Glutamatergic neuron (in vitro differentiated cells): ENCODE measurements at places on chromosomes 5 and 9. TPM values are rescaled to one million over a fixed set of nuclear protein-coding genes. Genes with fewer than 3 reads are reported as not detected.
A peak's percentile ranks its signal among the peaks of the same experiment; 100 is the strongest.

The SPACA9 gene
- total RNA-seq = 5.0 TPM

DNA sequence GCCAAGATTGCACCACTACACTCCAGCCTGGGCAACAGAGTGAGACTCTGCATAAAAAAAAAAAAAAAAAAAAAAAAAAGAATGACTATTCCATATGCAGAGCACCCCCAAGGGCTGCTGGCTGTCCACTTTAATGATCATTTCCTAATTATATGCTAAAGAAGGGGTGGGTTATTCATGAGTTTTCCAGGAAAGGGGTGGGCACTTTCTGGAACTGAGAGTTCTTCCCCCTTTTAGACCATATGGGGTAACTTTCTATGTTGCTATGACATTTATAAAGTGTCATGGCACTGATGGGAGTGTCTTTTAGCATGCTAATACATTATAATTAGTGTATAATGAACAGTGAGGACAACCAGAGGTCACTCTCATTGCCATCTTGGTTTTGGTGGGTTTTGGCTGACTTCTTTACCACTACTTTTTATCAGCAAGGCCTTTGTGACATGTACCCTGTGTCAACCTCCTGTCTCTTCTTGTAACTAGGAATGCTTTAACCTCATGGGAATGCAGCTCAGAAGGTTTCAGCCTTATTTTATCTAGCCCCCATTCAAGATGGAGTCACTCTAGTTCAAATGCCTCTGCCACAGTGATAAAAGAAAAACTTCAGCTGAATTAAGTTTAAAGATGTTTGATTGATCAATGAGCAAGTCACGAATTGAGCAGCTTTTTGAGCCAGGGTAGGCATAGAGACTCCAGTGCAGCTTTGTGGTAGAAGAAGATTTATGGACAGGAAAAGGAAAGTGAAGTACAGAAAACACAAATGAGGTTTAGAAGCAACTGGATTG is 7.1 kb upstream of the NANS start:
- H3K4me1 ChIP-seq = no peaks in the 10 kb centered on the region
- H3K36me3 ChIP-seq = no peaks in the 10 kb centered on the region
- DNase-seq = no peak
- no peaks in the 10 kb centered on the region for H3K27me3 ChIP-seq
- H3K4me3 ChIP-seq = no peak overlapping the region

DNA sequence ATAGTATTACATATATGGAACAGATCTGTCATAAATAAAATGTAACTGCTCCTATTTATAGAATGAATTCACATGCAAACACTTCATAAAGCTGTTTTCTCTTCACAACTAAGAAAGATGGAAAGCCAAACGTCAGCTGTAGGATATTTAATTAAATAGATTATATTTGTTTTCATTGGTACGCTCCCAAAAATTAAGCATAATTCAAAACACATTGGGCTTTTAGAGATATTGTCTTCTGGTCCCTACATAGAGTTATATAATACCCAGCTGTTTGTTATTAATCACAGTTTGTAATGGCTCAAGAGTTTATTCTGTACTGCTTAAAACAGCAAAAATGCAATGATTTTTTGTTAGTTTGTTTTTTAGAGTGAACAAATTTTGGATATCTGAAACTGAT is 61.2 kb downstream of the MRPS30 start:
- no peak overlapping the region for H3K27ac ChIP-seq
- DNase-seq = no peak

DNA sequence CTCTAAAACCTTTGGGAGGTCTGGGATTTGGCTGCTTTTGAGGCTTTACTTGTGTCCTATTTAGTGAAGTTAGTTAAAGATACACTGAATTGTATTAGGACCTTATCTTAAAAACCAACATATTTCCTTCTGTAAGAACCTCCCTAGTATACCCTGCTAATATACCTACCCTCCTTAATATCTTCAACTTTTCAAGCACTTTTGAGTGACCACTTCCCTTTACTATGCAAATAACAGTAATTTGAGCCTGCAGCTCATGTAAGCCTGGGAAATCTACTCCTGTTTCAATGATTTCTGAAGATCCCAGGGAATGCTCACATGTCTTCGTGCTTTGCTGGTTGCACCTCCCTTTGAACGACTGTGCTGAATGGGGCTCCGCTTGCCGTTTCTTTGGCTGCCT is 358.5 kb downstream of the YTHDC2 start:
- H3K4me3 ChIP-seq = no peak overlapping the region
- no peaks in the 10 kb centered on the region for H3K27me3 ChIP-seq
- no peak overlapping the region for H3K27ac ChIP-seq
- H3K36me3 ChIP-seq = peaks cover 3% of the 10 kb centered on the region
- DNase-seq = no peak
- H3K4me1 ChIP-seq = no peaks in the 10 kb centered on the region

DNA sequence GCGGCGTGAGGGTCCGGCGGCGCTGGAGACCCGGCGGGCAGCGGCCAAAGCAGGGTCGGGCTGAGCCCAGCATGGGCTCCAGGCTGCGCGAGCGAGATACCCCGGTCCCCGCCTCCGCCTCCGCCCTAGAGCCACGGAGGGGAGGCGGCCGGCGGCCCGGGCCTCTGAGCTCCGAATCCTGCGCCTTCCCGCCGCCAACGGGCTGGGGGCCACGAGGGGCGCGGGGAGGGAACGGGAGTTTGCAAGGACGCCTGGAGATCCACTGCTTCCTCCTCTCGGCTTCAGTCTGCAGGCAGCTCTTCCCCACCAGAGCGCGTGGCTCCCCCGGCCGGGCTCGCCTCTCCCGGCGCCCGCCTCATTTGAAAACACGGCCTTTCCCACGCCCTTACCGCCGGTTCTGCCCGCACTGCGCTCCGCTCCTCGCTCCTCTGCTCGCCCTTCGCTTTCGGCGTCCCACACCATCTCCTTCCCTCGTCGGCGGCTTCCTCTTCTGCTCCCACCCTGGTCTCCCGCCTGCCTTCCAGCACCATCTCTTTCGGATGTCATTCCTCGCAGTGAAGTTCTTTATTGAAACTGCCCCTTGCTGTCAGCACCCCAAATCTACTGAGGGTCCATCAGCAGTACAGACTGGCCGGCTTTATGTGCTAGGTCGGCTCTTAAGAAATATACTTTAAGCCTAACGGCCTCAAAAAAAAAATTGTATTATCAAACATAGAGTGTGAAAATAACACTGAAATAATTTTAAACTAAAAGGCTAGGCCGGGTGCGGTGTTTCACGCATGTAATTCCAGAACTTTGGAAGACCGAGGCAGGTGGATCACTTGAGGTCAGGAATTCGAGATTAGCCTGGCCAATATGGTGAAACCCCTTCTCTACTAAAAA is 105.0 kb upstream of the FAM120A start:
- H3K4me1 ChIP-seq = peaks cover 7% of the 10 kb centered on the region
- no peak overlapping the region for H3K27ac ChIP-seq
- DNase-seq = peak; percentile 69
- peaks cover 15% of the 10 kb centered on the region for H3K27me3 ChIP-seq
- H3K4me3 ChIP-seq = peak overlapping the region; percentile 89
- H3K36me3 ChIP-seq = no peaks in the 10 kb centered on the region

The GPRIN1 gene
- total RNA-seq = 72.3 TPM

DNA sequence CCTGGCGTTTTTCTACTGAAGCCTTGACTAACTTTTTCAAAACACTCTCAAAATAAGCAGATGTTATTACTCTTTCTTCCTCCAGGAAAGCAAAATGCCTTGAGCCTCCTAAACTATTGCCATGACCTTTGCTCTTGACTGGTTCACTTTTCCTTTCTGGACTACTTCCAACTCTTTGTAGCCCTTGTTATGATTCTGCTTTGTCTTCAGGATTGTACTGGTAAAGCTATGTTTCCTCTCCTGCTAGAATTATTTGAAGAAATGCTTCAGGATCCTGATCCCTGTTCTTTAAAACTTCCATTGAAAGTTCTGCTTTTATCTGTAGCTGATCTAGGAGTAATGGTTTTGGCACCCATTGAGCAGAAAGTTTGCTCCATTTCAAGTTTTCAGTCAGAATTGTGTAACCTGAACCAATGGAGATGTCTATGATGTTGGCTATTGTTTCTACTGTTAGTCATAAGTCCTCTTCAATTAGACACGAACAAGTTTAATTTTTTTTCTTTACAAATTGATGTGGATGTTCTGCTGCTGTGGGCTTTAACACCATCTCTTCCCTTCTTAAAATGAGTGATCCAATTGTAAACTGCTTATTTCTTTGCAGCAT is 1356.4 kb downstream of the EFNA5 start:
- H3K4me3 ChIP-seq = no peak overlapping the region
- DNase-seq = no peak
- no peaks in the 10 kb centered on the region for H3K36me3 ChIP-seq
- no peaks in the 10 kb centered on the region for H3K4me1 ChIP-seq

The IRGM gene
- not detected for total RNA-seq

- H3K36me3 ChIP-seq = no peaks in the 10 kb centered on the region
- no peak overlapping the region for H3K27ac ChIP-seq
- no peak for DNase-seq
- no peak overlapping the region for H3K4me3 ChIP-seq
- no peaks in the 10 kb centered on the region for H3K4me1 ChIP-seq
These were observed 33.1 kb upstream of the LARP1 start for GRCh38 chr5:154722097-154722496.

GRCh38 chr9:110583237-110583636 is 3.7 kb upstream of the SVEP1 start:
- peaks cover 15% of the 10 kb centered on the region for H3K27me3 ChIP-seq
- no peak for DNase-seq
- peaks cover 5% of the 10 kb centered on the region for H3K4me1 ChIP-seq
- H3K36me3 ChIP-seq = no peaks in the 10 kb centered on the region
- no peak overlapping the region for H3K4me3 ChIP-seq

DNA sequence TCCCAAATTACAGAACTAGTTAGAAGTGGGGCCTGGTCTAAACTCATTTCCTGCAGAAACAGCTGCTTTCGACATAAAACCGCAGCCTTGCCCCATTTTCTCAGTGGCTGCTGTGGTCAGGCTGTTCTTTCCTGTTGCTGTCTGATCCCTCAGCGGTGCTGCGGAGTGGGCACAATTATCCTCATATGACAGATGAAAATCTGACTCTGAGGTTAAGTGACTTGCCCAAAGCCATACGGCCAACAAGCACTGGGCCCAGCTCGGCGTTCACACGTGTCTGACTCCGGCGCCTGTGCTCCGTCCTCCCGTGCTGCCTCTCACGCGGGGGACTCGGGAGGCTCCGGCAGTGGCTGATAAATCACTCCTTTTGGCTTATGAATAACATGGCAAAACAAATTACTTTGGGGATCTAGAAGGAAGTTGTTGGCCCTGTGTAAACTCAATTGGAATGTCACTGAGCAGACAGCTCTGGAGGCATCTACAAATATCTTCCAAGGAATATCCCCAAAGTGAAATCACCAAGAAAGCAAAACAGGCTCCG is 142.6 kb upstream of the LMX1B start:
- H3K27me3 ChIP-seq = no peaks in the 10 kb centered on the region
- H3K36me3 ChIP-seq = peaks cover 5% of the 10 kb centered on the region
- no peak overlapping the region for H3K4me3 ChIP-seq
- no peaks in the 10 kb centered on the region for H3K4me1 ChIP-seq
- no peak for DNase-seq
- H3K27ac ChIP-seq = no peak overlapping the region

GRCh38 chr9:133727876-133728441 is 10.2 kb downstream of the SARDH start:
- no peak overlapping the region for H3K27ac ChIP-seq
- peaks cover 9% of the 10 kb centered on the region for H3K27me3 ChIP-seq
- DNase-seq = peak; percentile 13
- peaks cover 10% of the 10 kb centered on the region for H3K4me1 ChIP-seq
- peaks cover 3% of the 10 kb centered on the region for H3K36me3 ChIP-seq
- no peak overlapping the region for H3K4me3 ChIP-seq
